Myometrial cell (primary cell): ENCODE measurements at places on chromosomes 2 and 18. TPM values are rescaled to one million over a fixed set of nuclear protein-coding genes. Genes with fewer than 3 reads are reported as not detected.

TUBA4B gene
- total RNA-seq, result not detected in 2 replicates

MAPRE3 gene
- total RNA-seq, result 4.3 and 6.2 TPM in 2 replicates

REG3G gene
- total RNA-seq, result not detected in 2 replicates

ERFE gene
- total RNA-seq, result 0.58 and 0.71 TPM in 2 replicates

XPO1 gene
- 71.5 and 105 TPM in 2 replicates for total RNA-seq
